ENCODE measurements at places on chromosomes 6 and 20. TPM values are rescaled to one million over a fixed set of nuclear protein-coding genes. Genes with fewer than 3 reads are reported as not detected.

- DNase-seq = no peak
Observed at GRCh38 chr20:61259741-61260140, 7.7 kb downstream of the CDH4 start.

GRCh38 chr6:20846602-20847028, 312.4 kb downstream of the CDKAL1 start:
- DNase-seq = no peak

DNA sequence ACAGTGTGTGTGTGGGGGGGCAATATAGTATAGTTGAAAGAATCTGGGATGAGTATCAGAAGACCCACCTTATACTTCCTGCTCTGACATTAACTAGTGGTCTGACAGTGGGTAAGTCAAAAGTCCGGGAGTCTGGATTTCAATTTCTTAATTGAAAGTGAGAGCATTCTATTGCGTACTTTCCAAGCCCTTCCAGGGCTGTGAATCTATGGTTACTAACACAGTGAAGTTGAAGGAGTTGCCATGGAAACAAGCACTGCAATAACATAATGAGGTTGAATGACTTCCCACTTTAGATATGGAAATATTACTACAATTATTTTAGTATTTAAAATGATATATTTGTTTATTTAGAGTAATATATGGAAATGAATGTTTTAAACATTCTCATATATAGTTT, 80.2 kb downstream of the MLIP start:
- no peak for DNase-seq

- DNase-seq = no peak
Observed at GRCh38 chr20:31823360-31824124, 4.4 kb downstream of the MYLK2 start.

Gene LY6G6D
- not detected for total RNA-seq
